ENCODE measurements at places on chromosomes 2 and 18. TPM values are rescaled to one million over a fixed set of nuclear protein-coding genes. Genes with fewer than 3 reads are reported as not detected.

DNA sequence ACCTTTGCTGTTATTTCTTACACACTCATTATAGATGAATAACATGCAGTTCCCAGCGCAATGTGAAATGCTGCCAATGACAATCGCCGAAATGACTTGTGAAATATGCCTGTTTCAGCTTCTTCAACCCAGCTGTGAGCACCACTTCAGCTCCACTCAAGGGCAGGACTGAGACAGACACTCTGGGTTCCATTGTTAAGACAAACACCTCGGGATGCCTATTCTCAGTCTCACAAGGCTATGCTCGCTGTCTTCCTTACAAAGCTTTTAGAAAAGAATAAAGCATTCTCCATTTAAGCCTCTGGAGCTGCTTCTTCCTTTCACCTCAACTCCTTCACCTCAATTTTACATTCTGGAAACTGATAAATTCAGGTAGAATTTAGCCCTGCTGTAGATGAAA is 4.2 kb downstream of the CBLN2 start:
- no peak for DNase-seq

COMMD1 gene
- 32.7 TPM for total RNA-seq

- DNase-seq, result peak; percentile 84
Observed at GRCh38 chr2:102187496-102188150, 800 bp downstream of the IL1RL2 start.

ARHGEF4 gene
- total RNA-seq, result 0.43 TPM

DNA sequence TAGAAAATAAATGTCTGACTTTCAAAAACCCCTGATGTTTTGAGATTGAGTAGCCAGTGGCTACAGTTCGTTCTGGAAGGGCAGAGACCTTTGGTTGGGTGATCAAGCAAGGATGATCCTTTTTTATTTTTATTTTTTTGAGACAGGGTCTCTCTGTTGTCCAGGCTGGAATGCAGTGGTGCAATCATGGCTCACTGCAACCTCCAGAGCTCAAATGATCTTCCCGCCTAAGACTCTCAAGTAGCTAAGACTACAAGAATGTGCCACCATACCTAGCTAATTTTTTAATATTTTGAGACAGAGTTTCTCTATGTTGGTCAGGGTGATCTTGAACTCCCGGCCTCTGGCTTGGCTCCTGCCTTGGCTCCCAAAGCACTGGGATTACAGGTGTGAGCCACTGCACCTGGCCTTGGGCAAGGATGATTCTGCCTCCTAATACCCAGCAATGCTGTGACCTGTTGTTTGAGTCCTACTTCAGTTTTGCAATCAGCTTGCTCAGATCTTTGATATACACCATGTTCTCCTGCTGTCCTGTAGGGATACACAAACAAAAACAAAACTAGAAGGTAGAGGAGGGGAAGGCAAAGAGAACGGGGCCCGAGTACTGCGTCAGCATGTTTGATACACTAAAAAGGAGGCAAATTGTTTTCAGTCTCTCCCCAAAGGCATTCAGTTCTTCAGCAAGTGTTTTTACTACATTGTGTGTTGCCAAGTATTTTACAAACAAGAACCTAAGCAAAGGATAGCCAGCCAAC is 59.2 kb upstream of the LYPD6B start:
- no peak for DNase-seq

RAB27B gene
- total RNA-seq, result 3.4 TPM

GRCh38 chr18:35707674-35708073 is 126.1 kb downstream of the GALNT1 start:
- DNase-seq, result no peak

Data from spleen (tissue), 13 donors.